ENCODE measurements at places on chromosomes 7 and 10.

- no peak for DNase-seq
Measured at GRCh38 chr7:12102126-12102525, 109.0 kb upstream of the TMEM106B start.

DNA sequence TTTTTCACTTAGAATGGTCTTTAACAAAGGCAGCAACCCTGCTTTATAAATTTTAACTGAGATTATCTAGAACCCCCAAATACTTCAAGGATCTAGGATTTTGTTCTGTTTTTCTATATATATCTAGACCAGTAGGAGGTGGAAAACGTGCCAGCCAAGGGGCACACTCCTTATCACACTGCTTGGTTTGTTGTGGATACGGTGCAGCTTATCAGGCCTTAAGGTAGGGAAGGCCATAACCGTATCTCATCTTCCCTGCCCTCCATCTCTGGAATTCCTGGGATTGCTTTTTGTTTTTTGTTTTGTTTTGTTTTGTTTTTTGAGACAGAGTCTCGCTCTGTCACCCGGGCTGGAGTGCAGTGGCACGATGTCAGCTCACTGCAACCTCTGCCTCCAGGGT, 75.4 kb downstream of the MPLKIP start:
- no peak for DNase-seq

- peak; percentile 44 for DNase-seq
Measured at GRCh38 chr7:102892631-102893278, 20.0 kb upstream of the LRRC17 start.

DNA sequence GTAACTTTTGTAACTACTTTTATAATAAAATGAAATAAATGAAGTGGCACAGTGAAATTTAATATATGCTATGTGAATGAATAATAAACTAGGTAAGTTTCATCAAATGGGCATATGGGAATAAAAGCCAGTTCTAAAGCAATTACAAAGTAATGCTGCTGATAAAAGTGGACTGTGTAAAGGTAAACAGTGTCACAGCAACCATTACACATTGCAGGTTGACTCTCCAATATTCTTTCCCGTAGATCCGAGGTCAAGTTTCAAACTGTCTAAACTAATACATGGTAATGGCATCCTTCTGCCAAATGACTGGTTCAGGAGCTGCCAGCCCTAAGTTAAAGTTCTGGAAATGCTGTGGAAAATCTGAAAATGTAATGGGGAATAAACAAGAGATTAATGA, 6.0 kb downstream of the HIBADH start:
- DNase-seq, result no peak

GRCh38 chr7:19715499-19715898, 6.7 kb upstream of the POLR1F start:
- DNase-seq, result no peak

- no peak for DNase-seq
Measured at GRCh38 chr10:22086730-22087401, 83.3 kb upstream of the DNAJC1 start.

DNA sequence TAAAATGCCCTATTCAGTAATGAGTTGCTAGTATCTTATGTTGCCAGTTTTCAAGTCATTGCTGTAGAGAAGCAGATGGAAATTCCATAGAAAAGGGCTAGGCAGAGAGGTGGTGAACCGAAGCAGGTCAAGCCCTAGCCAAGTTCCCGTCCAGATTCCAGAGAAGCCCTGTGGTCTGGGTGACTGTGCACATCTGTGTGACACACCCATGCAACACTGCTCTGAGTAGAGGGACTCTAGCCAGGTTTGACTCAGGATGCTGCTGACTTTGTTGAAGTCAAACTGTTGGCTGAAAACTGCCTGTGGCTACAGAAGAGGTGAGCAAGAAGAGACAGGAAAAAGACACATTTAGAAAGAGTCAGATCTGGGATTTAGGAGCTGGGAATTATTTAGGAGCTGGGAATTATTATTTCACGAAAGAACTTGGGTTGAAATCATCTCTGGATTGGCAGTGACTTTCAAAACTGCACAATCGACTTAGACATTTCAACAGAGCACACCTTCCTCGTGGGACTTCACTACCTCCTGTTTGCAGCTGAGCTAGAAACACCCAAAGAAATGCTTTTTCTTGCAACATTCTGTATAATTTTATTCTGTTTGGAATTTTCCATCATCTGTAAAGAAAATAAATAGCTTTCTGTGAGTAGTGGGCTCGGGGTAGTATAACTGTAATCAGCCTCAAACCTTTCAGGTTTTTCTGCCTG, 149.1 kb upstream of the PRKCQ start:
- no peak for DNase-seq

- no peak for DNase-seq
Measured at GRCh38 chr7:29288181-29289091, 93.9 kb downstream of the CHN2 start.

DNA sequence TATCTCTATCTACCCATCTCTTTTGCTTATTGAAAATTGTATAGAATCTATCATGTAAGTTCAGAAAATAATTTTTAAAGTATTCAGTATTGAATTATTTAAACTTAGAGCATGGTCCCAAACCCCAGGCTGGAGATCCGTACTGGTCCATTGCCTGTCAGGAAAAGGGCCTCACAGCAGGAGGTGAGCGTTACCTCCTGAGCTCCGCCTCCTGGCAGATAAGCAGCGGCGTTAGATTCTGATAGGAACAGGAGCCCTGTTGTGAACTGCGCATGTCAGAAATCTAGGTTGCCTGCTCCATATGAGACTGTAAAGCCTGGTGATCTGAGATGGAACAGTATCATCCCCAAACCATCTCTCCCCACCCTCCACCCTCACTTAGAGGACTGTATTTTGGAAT, 266.0 kb upstream of the CNTNAP2 start:
- DNase-seq, result no peak

DNA sequence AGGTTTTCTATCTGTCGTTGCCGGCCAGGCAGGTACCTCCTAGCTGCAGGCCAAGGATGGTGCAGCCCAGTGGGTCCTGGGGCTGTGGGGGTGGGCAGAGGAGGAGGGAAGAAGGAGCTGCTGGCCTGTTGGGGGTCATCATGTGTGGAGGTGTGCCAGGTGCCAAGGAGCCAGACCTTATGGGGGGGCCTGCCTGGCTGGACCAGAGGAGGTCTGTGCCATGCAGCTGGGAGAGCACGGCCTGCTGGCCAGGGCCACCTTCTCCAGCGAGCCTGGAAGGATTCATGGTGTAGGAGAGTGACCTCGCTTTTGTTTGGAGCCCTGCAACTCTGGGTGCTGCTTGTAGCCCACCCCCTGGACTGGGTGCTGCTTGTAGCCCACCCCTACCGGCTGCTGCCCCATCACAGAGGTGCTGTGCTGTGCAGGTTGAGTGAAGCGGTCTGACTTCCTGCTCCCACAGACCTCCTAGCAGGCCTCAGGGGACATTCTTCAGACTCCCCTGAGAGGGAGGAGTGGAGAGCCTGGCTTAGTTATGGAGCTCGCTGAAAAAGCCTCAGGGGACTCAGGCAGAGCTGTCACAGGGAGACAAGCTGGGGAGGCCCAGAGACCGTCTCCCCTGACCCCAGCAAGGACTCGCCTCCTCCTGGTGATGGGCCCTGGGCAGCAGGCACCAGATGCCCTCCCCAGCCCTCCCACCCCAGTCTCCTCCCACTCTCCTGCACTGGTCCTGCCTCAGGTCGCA, 67.7 kb upstream of the AQP1 start:
- DNase-seq, result no peak

DNA sequence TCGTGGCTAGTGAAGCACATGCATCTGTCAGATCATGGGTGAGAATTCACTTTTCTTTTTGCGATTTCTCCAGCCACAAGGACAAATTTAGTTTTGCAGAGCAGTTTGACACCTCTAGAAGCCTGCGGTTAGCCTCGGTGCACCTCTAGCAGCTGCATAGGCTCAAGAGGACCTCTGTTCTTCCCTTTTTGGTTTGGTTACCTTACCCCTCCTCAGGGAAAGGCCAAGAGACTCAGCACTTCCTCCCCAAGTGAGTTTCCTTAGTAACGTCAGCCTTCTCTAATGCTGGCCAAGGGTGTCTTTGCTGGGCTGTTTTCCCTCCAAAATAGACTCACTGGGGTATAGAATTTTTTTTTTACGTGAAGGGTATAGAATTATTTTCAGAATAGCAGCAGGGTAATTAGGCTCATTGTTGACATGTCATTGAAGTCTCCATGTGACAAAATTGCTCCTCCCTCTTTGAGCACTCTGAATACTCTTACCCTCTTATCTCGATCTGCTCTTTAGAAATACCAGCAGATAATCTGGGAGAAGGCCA, 97.8 kb downstream of the AUTS2 start:
- DNase-seq, result no peak

DNA sequence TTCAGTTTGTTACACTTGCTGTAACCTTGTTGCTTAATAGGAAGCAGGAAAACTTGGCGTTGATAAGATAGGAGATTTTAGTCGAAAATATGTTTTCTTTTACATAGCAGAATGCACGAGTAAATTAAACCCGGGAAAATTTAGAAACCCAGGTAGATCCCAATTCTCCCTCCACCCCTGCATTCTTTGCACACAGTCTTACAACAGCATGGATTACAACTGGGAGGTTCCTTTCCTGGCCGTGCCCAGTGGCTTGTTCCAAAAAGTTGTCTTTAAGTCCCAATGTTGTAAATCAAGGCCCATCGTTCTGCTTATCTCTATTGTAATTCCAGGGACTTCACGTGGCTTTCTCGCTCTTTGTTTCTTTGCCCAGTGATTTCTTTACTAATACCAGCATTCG, 1.1 kb upstream of the DPY19L1 start:
- no peak for DNase-seq

DNA sequence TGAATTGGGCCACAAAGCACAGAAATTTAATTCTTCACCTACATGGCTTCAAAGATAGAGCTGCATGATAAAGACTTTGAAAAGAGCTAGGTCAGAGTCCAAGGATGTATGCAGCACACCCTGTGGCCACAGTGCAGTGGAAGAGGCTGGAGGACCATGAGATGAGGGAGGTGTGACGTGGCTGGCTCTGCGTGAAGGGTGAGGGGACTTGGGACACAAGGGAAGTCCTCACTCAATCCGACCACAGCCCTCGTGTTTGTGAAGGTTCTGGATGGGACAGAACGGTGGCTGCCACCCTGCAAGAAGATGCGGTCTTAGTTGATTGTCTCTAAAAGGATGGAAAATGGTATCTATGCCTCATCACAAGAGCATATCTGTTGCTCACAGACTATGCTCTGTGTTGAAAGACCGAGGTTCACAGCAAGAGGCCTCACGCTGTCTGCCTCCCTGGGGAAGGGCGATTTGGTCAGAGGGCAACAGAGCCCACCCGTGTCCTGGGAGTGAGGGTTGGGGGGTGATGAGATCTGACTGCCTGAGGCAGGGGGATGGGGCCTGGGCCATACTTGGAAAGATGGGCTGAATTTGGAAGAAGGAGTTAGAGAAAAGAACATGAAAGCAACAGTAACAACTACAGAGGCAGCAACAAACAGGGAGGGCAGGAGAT, 174.4 kb upstream of the SHH start:
- DNase-seq, result no peak

GRCh38 chr10:99425204-99425603, 5.2 kb downstream of the GOT1 start:
- no peak for DNase-seq

DNA sequence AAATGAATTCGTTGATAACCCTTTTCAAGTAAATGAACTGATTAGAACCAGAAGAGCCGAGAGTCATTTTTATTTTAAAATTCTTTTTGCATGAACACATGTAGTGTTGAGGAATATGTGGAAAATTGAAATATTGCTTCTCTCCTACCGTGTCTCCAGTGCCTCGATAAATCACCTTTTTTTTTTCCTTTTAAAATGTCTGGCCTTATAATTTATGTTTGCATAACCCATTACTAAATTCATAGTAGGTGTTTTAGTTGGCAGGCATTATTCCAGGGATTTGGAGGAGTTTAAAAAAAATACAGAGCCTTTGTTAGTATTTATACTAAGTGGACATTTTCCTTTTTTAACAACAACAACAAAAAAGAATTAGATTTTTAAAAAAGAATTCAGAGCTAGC, 115.6 kb downstream of the CUX1 start:
- no peak for DNase-seq

DNA sequence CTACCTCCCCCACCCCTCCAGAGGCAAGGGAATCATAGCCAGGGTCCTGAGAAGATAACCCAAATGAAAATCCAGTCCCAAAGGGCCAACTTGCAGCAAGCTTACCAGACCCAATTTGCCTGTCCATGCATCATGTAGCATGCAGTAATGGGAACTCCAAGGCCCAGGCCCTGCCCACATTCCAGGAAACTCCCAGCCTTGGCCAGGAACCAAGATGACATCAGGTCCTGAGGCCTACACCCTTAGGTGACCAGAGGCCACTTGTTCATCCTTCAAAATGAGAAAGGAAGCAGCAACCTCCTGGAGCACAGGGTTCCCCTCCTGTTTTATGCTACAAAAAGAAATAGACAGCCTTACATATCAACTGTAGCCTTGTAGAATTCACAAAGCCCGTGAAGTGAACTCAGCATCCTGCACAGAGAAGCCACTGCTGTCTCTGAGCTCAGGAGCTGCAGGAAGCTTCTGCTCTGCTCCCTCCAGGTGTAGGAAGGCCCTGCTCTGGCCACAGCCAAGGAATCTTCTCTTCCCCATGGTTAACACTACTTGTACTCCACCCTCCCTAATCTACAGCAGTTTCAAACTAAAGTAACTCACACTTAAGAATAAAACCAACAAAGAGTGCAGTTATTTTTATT, 30.3 kb upstream of the GRB10 start:
- no peak for DNase-seq

GRCh38 chr7:98051118-98051744, 55.4 kb upstream of the LMTK2 start:
- DNase-seq, result no peak

- DNase-seq, result no peak
Measured at GRCh38 chr10:36194276-36194675, 552.2 kb upstream of the FZD8 start.

- no peak for DNase-seq
Measured at GRCh38 chr10:16902606-16903005, 85.4 kb upstream of the RSU1 start.

DNA sequence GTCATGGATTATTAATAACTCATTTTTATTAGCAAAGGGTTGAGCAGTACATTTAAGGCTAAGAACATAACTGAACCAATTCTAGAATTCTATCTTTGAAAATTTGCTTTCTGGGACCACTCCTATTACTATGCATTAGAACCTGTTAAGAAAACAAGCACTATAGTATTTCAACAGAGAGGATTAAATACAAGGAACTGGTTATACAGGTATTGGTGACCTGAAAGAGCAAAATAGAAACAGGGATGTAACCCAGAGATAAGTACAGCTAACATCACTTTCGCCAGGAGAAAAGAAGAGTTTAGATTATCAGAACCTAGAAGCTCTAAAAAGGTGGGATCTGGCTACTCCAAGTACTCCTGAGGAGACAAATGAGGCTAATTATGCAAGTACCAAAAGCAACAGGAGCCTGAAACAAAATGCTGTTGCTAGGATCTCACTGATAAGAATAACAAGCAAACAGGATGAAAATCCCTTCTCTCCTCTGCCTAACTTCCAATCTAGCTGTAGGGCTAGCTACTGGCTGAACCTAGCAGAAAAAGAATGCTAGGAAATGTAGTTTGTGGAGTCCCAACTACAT, 32.1 kb upstream of the ELAPOR2 start:
- DNase-seq, result no peak

DNA sequence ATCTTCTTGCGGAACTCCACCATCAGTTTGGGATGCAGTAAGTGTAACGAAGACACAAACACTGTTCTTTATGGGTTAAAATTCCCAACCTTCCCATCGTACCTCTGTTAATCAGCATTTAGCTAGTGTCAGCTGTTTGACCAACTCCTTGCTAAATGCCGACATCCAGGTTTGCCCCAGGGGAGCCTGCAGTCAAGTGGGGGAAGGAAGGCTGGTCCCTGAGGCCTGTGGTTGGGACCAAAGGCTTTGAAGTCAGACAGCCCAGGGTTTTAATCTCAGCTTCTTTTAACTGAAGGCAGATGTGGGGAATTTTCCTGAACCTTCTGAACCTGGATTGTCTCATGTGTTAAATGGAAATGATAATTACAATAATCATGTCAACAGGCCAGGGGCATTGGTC, 443.7 kb downstream of the GLRX3 start:
- no peak for DNase-seq
